Stimulated activated CD8-positive, alpha-beta memory T cell treated with anti-CD3 and anti-CD28 coated beads, Interleukin-15, amount 100 ng/mL, for 48 hours (primary cell): ENCODE measurements at places on chromosomes 4 and X.

DNA sequence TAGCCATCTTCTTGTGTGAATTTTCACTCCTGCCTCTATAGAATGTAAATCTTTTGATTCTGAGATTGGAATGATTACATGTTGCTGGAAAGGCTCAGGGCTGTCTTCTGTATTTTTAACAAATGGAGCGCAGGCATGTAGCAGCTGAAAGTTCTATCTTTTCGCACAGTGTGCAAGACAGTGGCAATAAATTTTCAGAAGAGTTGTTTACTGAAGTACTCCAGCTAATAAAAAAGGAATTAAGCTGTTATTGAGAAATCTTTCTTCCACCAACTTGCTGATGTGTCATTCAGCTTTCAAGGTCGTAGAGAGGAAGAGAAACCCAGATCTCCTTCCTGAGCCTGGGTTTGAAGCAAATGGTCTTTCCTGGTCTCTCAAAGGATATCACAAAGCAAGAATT lies 122.0 kb upstream of the PUDP start:
- no peak for DNase-seq

GRCh38 chr4:133156556-133156955 lies 7.5 kb downstream of the PCDH10 start:
- no peak for DNase-seq

- DNase-seq = peak; percentile 54
These were observed 201.8 kb upstream of the LEF1 start for GRCh38 chr4:108370291-108371141.

- DNase-seq = no peak
These were observed 3.2 kb downstream of the KDR start for GRCh38 chr4:55122235-55122634.

- DNase-seq = no peak
These were observed 181.3 kb downstream of the VEGFC start for GRCh38 chr4:176611381-176611780.
